ENCODE measurements at places on chromosomes 5 and 9. TPM values are rescaled to one million over a fixed set of nuclear protein-coding genes. Genes with fewer than 3 reads are reported as not detected.

The FRRS1L gene
- not detected for total RNA-seq

The PCDHGB5 gene
- 5.8 TPM for total RNA-seq

The CCNJL gene
- 2.6 TPM for total RNA-seq

The MINAR2 gene
- total RNA-seq, result not detected

The LCNL1 gene
- 0.20 TPM for total RNA-seq

The AGXT2 gene
- total RNA-seq, result not detected

The STOM gene
- total RNA-seq, result 65.5 TPM

The TRIM36 gene
- total RNA-seq, result 1.2 TPM

The PKD2L2 gene
- total RNA-seq, result not detected

The CTXN3 gene
- 0.24 TPM for total RNA-seq

The GNA14 gene
- 0.60 TPM for total RNA-seq

The CNOT8 gene
- 25.7 TPM for total RNA-seq

The GPR151 gene
- total RNA-seq, result not detected

The OR1J2 gene
- total RNA-seq, result not detected

The KIAA0825 gene
- 2.2 TPM for total RNA-seq

The UNC13B gene
- 31.0 TPM for total RNA-seq

The CDH9 gene
- not detected for total RNA-seq

The PCDHA1 gene
- not detected for total RNA-seq

The COL23A1 gene
- total RNA-seq, result 0.32 TPM

The CHSY3 gene
- 0.28 TPM for total RNA-seq

The HAVCR1 gene
- not detected for total RNA-seq

The SLC6A19 gene
- total RNA-seq, result not detected

The PCDHAC1 gene
- total RNA-seq, result 0.04 TPM

The CYLC2 gene
- total RNA-seq, result not detected

The MEGF9 gene
- total RNA-seq, result 9.8 TPM

The SPATA31C1 gene
- not detected for total RNA-seq

The MRPS30 gene
- 32.0 TPM for total RNA-seq

The ZNF79 gene
- 3.7 TPM for total RNA-seq

The TRIM41 gene
- 16.4 TPM for total RNA-seq

All from esophagus mucosa (tissue), 1 donor.